ENCODE measurements at places on chromosomes 12 and 14.

DNA sequence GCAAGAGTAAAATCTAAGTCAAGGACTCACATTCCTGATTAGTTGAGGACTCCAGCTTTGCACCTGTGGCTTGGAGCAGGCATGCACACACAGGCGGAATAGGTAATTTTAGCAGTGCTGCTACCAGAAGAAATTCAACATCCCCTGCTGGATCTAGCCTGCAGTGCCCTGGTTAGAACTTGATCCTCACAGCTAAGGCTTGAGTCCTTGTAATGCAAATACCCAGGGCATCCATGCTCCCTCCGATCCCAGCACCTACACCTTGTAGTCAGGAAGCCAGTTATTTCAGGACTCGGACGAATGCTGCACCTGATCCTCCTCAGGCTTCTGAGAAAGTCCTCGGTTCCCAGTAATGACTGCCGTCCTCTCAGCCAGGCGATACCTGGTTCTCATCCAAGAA, 309.0 kb upstream of the AMIGO2 start:
- DNase-seq = no peak

DNA sequence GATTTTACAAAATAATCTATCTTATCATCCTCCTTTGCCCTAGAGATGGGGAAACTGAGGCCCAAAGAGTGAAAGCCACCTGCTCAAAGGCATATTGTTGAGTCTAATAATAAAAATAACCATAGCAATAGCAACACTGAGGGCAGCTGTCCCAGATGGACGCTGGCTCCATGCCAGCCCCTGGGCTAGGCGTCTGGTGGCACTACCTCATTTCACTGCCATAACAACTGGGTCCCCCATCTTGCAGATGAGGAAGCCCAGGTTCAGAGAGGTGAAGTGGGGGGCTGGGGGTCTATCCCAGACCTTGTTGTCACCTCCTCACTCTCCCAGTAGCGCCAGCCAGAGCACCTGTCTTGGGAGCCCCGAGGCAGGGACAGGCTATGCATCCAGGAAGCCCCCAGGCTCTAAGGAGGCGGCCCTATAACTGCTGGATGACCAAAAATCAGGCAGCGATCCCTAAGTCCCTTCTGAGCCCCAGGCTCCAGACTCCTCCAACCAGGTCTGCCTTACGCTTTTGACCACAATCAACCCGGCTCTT, 12.8 kb downstream of the BDKRB2 start:
- DNase-seq = no peak

GRCh38 chr12:113980537-113981337, 14.6 kb upstream of the RBM19 start:
- DNase-seq = no peak

GRCh38 chr14:105336477-105337287, 22.1 kb downstream of the PACS2 start:
- DNase-seq = no peak

GRCh38 chr14:89017417-89017816, 193.0 kb downstream of the TTC8 start:
- no peak for DNase-seq

DNA sequence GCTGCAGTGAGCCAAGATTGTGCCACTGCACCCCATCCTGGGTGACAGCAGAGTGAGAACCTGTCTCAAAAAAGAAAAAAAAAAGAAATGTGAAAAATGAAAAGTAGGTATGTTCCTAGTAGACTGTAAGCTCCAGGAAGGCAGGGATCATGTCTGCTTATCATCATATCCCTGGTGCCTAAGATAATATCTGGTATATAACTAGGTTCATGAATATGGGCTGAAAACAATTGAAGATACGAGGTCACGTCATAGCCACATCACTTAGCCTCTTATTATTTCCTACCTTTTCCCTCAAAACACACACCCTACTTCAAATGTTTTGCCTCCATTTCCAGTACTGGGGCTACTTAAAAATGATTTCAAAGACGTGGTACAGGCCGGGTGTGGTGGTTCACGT, 3.0 kb downstream of the POU6F1 start:
- DNase-seq = no peak

- DNase-seq = no peak
Measured at GRCh38 chr12:58105225-58106119, 164.1 kb downstream of the ATP23 start.

- no peak for DNase-seq
Measured at GRCh38 chr14:32324601-32325000, 4.5 kb upstream of the AKAP6 start.

DNA sequence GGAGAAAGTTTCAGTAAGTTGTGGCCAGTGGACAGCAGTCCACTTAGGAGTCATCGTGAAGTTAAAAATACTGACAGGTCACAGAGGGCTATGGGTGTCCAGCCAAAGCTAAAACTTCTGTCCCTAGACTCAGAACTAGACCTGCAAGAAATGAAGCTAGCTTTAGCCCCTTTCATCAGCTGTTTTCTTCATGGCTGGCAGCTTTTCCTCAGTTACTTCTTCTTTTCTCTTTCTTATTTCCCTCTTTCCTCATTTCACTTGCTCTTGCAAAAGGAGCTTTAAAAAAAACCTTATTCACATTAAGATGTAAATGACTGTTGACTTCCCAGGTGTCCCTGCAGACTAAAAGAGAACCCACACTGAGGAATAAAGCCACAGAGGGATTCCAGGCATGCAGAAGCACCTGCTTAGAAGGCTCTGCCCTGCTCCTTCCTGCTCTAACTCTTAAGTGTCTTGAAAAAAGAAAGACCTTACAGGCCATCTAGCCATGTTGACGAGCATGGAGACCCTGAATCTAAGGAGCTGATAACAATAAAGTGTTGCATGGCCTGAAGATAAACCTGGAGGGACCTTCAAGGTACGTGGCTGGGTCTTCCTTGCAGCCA, 69.7 kb upstream of the CCND2 start:
- no peak for DNase-seq

DNA sequence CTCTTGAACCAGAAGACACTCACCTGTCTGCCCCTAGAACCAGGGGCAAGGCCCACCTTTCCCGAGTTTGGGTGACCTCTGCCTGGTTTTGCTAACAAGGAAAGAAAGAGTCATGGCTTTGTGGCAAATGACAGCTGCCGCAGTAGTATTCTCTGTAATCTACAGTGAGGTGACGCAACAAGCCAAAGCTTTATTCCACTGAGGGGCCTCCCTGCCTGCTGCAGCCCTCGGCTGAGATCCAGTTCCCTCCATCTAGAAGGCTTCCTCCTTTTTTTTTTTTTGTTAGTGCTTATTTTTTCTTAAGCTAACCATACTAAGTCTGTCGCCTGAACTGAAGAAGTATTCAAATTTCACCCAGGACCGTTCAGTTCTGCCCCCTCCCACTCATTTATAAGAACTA, 142.3 kb upstream of the TMCC3 start:
- DNase-seq = no peak

DNA sequence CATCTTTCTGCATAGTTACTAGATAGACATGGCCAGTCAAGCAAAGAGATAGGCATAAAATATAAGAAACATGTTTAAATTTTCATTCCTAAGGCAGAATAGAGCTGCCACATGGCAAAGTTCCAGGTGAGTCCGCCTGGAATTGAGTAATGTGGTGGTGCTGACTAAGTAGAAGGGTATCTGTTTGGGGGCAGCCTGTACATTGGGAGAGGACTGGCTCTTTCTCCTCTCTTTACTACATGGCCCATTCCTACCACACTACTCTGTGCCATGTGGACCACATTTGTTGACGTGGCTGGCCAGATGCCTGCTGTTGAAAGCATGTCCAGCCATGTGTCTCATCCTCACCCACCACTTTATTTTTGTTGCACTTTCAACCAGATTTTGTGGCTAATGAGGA, 354.0 kb downstream of the ETNK1 start:
- DNase-seq = no peak

DNA sequence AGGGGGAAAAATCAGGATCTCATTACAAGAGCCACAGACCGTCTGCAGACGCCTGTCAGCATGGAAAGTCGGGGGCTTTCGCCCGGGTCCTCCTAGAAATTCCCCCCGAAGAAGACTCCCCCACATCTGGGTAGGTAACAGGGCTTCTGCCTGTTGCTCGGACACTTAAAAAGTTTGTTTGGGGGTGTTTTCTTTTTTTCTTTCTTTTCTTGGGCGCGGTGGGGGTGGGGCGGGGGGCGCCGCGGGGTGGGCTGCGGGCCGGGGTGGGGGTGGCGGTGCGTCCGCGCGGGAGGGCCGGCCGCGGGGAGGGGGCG, 358 bp downstream of the ELK3 start:
- DNase-seq = no peak

- peak; percentile 79 for DNase-seq
Measured at GRCh38 chr12:19779395-19780056, 340.2 kb downstream of the AEBP2 start.

DNA sequence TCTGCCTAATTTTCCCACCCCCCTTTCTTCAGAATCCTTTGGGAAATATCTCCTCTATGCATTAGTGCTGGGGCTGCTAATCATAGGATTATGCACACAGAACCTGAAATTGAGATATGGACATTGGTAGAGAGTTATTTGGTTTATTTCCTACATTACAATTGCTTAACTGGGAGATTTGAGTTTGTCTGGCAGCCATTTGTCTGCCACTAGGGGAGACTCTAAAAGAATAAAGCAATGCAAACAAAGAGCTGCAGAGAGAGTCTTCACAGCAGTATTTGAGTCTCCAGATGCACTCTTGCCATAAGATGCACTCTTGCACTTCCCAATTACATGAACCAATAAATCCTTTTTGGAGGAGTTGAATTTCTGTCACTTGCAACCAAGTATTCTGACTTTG, 12.0 kb upstream of the PCNX4 start:
- DNase-seq = no peak

GRCh38 chr14:94388384-94389103, at the start of gene SERPINA1:
TSS of gene SERPINA1 (minus strand) at chr14:94388602. CDS start at chr14:94383237, 5,365 bp downstream.
- no peak for DNase-seq

DNA sequence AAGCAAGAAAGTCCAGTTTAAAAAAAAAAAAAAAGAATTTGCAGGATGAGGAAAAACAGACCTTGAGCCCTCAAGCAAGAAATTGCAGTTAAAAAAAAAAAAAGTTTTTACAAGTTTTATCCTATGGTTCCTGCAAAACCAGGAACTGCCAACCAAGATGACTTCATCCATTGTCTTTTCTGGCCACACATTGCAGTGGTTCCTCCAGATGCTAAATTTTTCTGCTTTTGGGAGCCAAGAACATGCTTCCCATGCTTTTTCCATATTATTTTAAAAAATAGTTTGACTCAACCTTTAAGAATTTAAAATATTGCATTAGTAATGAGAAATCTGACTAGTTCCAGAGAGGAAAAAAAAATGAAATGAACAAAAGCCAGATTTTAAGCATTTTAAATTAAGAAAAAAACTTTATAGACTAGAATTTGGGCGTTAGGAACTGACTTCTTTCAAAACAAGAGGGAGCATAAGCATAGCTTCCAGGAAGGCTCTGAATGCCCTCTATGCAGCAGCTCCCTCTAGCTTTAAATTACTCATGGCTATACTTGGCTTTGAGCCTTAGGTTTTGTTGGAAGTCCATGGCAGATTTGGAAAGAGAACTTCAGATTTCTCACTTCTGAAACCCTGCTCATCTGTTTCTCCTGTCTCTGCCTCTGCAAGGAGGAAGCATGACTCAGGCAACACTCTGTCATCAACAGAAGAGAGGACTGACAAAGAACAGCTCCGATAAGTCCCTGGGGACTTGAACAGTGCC, 124.5 kb downstream of the GPR65 start:
- no peak for DNase-seq
